ENCODE measurements at places on chromosomes 16 and 17.

GRCh38 chr16:68197250-68197649 lies 38.7 kb downstream of the ESRP2 start:
- no peak for DNase-seq

- no peak for DNase-seq
Measured at GRCh38 chr17:73944366-73944765, 259.1 kb upstream of the RPL38 start.

DNA sequence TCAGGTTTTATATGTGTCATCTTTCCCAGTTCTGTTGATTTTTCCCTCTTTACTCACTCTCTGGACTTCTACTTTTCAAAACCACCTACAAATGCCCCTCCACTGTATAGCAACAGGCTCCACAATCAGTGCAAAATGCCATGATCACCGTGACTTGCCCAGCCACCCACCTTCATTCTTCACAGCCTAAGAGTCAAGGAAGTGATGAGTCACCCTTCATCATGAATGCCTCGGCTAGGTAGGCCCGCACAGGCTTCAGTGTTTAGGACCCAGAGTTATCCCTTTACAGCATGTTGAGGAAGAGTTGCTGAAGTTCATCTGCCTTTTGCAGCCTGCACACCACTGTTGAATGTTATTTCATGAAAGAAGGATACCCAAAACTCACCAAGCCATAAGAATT lies 158.6 kb downstream of the PMP22 start:
- no peak for DNase-seq

DNA sequence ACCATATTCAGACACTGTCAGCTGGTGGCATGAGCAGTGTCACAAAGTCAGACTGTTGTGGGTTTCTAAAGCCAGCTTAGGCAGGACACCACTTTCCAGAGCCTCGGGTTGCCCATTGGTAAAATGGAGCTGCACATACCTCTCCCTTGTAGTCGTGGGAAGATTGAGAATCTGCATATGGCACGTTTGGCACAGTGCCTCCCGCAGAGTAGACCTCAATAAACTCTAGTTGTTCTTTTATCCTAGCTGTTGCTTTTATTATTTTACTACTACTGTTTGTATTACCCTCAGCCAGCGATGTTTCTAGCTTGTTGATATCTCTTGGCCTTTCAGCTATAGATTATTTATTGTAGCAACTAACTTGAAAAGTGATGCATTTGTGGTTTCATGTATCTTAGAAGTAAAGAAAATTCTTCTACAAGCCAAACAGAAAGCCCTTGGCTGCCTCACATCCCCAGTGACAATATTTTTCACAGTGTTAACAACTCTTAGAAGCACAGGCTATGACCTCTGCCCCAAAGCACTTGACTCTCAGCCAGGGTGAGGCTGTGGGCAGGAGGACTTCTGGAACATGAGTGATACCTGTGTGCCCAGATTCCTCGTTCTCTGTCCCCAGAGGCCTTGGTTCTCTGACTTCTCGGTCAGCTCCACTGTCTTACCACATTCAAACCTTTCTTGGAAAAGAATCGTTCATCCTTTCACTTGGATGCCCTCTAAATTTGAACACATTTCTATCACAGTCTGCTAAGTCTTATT lies 351.6 kb downstream of the SNX29 start:
- DNase-seq: no peak

DNA sequence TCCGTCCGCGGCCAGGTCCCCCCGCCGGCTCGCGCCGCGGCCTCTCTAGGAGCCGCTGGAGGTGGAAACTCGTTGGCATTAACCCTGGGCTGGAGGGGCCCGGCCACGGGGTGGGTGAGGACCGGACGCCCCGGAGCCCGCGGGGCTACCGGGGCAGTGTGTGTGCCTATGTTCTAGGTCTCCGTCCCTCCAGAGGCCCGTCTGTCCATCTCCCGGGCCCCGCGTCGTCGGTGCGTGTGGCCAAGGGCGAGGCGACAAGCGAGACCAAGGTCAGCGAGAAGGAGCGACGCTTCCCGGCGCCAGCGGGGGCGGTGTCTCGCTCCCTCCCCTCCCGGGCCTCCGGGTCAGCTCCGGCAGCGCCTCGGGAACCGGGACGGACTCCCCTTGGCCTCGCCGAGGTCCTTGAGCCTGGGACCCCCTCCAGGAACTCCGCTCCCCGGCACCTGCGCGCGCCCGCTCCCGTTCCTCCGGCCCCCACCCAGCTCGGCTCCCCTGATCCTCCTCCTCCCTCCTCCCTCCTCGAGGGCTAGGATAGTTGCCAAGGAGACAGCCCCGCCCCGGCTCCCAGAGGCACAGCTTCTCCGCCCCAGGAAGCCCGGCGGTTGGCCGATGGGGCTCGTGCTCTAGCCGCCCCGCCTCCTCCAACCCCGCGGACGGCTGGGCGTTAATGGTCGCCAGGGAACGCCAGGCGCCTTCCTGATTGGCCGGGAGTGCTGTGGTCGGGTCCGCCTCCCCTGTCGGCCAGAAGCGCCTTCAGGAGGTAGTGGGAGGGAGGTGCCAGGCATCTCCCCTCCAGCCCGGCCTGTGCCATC lies 663 bp upstream of the ZNF768 start:
- peak; percentile 99 for DNase-seq

- DNase-seq: no peak
Measured at GRCh38 chr17:13087802-13088201, 70.0 kb upstream of the ELAC2 start.

DNA sequence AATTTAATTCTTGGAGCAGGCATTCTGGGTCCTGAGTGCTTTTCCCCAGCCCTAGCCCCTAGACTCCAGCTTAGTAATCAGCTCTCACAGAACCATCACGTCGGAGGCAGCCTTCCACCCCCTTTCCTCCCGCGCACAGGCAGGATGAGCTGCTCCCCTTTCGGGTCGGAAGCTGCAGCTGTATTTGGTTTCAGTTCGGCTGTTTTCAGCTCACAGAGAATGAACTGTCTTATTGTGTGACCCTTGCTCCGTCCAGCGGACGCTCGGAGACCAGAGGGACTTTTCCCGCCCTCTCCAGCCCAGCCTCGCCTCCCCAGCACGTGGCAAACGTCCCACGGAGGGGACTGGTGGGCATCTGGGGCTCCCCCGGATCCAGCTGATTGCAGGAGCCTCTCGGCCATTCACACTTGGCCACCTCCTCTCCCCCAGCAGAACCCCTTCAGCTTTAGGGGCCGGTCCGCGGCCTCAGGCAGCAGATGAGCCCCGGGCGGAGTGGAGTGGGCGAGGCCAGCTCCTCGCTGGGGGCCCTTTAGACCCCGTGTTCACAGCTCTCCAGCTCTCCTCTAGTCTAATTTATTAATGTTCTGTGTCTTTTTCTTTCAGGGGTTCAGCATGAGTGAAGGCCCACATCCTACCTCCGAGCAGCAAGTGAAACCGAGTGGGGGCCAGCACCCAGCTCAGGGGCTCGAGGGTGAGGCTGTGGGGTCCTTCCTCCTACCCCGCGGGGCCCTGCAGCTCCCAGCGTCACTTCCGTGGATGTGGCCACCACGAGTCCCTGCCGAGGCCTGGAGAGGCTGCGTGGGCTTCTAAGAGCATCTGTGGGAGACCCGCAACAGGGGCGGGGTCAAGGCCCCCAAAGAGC lies 863 bp upstream of the UTS2R start:
- DNase-seq: peak; percentile 46

GRCh38 chr17:76714822-76715495 lies 4.2 kb upstream of the MXRA7 start:
- DNase-seq: peak; percentile 82

- DNase-seq: peak; percentile 43
Measured at GRCh38 chr17:81735264-81736102, 23.4 kb downstream of the SLC25A10 start.

DNA sequence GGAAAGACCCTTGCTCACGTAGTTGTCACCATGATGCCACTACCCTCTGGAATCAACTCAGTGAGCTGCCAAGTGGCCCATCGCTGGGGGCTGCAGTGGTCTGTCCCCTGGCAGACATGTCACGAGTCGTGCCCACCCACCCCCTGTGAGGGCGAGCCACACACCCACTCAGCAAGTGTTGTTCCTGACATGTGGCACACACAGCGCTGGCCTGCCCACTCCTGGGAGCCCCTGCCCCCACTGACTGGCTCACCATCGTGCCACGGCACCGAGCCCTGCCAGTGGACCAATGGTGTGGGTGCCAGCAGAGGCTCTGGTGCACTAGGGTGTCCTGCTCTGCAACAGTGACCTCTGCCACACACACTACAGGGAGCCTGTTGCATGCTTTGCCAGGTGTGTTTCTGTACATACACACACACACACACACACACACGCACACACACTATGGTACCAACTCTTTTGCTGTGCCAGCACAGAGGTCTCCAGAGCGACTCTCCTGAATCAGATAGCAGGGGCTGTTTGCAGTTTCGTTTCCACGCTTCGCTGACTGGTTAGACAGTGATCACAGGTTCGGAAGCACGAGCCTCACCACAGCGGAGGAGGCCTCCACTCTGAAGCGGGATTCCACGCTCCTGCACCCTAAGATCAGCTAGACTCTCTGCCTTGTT lies 7.7 kb downstream of the RTN4RL1 start:
- DNase-seq: no peak

GRCh38 chr17:5297245-5297644 lies 15.2 kb downstream of the RABEP1 start:
- no peak for DNase-seq

GRCh38 chr17:82551779-82552457 lies 32.4 kb downstream of the FOXK2 start:
- DNase-seq: peak; percentile 69

DNA sequence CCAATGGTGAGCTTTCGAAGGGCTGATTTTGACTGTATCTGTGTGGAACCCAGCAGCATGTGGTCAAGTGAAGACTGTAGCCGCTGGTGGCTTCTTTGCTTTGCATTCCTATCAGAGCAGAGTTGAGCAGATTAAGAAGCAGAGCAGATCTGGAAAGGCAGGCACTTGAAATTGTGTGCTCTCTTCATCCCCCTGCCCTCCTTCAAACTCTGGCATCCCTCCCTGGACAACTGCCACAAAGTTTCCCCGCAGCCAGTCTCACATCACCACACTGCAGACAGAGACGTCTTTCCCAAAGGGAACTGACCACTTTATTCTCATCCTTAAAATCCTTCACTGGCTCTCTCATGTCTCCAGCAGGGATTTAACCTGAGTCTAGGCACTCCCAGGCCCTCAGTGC lies 237.1 kb upstream of the DYNLRB2 start:
- peak; percentile 62 for DNase-seq

- no peak for DNase-seq
Measured at GRCh38 chr16:1528921-1529537, 4.4 kb upstream of the TMEM204 start.

DNA sequence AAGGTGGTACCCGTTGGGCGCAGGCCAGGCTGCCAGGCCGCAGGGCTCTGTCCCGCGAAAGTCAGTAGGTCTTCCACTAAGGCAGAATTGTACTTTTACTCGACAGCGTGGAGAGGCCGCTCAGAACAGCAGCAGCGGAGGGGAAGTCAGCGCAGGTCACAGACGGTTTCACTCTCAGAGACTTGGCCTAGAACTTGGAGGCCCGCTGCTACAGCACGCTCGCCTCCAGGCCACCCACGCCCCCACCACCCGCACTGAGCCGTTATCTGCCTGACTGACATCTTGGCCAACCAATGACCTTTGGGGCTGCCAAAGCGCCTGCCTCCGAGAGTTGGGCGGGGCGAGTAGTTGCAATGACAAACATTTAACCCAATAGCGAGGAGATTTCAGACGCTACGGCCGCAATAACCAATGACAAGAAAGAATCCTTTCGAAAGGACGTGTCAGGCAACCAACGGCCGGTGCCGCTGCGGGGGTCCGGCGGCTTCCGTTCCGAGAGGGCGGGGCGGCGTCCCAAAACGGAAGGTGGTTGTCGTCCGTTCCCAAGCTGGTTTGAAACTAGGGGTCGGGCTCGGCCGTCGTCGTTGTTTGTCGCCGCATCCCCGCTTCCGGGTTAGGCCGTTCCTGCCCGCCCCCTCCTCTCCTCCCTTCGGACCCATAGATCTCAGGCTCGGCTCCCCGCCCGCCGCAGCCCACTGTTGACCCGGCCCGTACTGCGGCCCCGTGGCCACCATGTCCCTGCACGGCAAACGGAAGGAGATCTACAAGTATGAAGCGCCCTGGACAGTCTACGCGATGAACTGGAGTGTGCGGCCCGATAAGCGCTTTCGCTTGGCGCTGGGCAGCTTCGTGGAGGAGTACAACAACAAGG lies at the start of gene DCAF7:
Gene DCAF7 (plus strand): TSS at position 532 of the 871 bp plus-strand sequence. CDS start 201 bp downstream, at position 733.
- DNase-seq: peak; percentile 100

- no peak for DNase-seq
Measured at GRCh38 chr17:77148077-77148939, 7.5 kb downstream of the SEC14L1 start.
